SHP77 (cell line): ENCODE measurements at places on chromosomes 13 and 19.

DNA sequence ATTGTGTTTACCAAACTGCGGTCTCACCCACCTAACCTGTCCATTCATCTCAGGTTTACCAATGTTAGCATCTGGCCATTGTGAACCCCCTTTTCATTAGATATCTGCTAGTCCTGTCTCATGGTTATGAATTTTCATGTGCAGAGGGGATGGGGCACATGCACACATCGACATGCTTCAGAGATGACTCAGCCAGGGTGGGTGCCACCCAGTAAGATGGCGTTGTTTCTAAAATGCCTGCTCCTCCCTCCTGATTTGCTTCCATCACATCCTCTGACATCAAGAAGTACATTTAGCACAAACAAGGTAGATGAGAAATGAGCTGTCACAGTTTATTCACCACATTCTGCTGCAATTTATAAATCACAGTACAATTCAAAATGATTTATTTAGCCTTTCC is 51.3 kb downstream of the GPALPP1 start:
- no peak for DNase-seq

GRCh38 chr19:57719424-57719823 is 8.0 kb downstream of the ZNF671 start:
- DNase-seq, result no peak

GRCh38 chr19:1000095-1000494 is at the start of gene GRIN3B:
Gene GRIN3B, plus strand, starts transcription at chr19:1000419. Its CDS starts 19 bp downstream, at chr19:1000438.
- DNase-seq, result no peak

DNA sequence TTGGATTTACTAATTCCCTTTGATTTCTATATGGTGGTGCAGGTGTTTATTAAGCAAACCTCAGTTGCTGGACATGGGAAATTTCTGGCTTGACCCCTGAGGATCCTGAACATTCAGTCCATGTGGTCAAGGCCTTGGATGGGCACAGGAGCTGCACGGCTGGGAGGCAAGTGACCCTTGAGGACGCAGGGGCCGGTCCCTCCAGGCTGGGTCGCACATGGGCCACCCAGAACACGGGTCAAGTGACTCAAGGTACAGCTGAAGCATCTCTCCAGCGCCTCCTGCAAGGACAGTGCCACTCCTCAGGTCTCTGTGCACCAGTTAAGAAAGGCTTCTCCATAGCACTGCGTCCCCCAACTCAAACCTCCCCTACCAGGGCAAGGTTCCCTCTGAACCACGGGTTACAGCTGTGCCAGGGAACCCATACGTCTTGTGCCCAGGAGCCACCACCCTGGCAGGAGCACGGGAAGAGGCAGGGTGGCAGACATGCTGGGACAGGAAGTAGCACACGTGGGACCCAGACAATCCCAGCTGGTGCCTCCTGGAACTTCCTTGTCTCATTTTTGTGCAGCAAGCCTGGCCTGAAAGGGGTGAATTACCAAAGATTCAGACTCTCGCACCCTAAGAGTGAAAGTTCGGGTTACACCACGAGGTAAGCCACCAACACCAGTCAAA is 93.1 kb downstream of the SPACA7 start:
- DNase-seq, result no peak

DNA sequence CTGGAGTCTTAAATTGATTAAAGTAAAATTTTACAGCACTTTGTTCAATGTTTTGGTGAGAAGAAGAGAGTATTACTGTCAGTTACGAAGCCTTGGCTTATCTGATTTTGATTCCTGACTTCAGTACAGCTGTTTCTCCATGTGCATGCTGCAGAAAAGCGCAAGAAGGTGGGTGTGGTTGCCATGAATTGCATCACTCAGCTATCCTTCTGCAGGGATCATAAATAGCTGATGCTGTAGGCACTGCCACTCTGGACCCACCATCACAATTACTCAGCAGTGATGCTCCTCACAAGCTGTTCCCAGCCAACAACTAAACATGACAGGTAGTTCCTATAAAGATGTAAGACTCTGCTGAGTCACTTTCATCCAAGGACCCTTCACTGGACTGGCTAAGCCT is 321.2 kb downstream of the IRS2 start:
- DNase-seq, result no peak

DNA sequence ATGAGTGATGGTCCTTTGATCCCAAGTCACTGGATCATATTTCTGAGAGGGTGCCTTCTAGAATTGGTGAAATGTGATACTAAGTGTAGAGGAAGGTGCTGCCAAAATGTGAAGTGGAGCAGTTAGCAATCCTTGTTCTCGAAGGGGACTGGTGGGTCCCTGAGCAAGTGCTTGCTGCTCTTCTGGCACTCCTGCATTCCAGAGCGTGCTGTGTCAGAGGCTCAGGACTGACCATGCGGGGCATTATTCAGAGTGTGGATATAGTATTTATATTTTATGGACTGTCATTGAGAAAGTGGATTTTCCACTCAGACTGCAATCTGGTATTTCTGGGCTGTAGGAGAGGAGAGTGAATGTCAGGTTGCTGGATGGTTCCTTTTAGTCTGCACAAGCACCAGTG is 152.6 kb upstream of the KL start:
- no peak for DNase-seq

DNA sequence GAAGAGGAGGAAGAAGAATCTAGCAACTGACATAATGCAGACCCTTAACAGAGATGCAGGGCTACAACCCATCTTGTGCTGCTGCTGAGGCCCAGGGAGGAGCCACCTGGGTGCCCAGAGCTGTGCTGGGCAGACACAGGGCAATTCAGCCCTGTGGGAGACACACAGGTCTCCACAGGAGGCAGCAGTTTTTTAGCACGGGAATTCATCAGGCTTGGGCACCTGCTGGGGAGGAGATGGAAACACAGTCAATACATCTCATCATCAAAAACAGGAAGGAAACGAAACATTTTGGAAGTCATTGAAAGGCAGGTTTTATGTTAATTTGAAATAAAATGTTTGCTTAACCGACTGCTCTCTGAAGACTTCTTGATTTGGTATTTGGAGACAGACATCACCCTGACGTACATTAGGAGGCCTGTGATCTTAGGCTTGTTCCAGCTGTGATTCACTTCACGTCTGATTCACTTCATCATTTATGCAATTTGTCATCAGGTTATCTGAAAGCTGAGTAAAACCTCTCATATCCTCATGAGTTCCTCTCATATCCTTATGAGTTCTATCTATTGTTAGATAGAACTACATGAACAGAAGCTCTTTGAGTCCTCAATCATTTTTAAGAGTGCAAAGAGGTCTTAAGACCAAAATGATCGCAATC is 77.4 kb downstream of the CYSLTR2 start:
- no peak for DNase-seq

DNA sequence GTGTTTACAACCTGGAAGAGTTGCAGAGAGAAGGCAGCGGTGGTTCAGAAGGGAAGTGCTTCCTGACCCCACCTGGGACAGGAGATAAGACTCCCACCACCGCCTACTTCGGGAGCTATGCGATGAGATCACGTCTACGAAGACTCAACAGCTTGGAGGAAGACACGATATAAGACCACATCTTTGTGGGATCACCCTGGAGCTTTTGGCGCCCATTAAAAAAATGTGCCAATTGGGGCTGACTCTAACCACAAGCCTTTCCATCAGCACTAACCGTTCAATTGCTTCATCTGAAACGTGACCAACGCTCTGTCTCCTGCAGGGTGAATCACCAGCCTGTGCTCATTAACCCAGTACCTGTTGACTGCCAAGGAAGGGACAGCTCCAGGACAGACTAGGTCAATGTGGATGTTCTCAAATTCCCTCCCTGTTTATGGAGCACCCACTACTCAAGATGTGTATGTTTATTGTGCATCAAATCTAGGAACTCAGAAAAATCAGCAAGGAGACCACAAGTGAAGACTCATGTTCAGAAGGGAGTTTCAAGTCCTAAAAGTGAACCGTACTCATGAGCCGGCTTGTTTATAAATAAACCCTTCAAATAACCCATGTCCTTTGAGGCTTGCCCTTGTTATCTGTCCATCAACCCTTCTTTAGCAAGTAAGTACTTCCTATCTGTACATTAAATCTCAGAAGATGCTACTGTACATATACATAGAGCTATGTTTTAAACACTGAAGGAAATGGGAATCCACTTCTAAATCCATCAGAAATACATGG is 67.5 kb downstream of the LATS2 start:
- no peak for DNase-seq

DNA sequence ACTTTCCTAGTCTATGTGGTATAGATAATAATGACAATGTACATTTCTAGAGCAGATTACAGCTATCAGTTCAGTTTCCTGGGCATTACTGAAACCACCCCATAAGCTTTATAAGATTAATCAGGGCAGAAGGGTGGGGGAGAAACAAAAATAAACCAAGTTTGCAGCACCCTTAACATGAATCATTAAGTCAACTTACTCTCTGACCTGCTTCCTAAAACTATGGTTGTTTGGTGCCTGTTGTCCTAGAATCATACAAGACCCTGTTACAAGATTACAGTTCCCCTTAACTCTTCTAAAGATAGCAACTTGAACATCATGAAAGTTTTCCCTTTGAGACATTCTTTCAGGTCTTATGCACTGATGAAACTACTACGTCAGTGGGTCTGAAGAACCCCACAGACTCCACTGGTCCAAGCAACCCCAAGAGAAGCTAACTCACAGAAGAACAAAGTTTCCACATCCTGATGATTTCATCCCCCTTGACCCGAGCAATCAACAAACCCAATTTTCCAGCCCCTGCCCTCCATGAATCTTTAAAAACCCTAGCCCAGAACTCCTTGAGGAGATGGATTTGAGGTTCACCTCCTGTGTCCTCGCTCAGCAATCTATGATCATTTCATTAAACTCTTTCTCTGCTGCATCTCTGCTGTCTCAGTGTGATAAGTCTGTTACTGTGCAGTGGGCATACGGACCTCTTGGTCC is 336.5 kb downstream of the FOXO1 start:
- no peak for DNase-seq

- peak; percentile 81 for DNase-seq
Measured at GRCh38 chr13:83881917-83882605, at the start of gene SLITRK1. Gene SLITRK1, minus strand, starts transcription at chr13:83882474. Its CDS starts 967 bp downstream, at chr13:83881507.

DNA sequence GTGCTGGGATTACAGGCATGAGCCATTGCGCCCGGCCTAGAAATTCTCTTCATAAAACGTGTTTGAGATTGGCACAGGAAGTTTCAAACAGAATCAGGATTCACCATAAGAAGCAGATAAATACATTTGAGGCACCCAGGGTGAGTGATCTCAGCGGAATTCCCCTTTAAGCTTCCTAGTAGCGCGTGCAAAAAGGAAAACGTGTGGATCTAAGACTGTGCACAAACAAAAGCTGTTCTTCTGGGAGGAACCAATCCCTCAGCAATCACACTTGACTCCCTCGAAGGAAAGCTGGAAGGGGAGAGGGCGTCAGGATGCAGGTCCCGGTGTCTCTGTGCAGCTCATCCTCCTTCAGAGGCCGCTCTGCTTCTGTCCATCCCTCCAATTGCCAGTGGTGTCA is 15.5 kb downstream of the MCF2L start:
- DNase-seq, result no peak

GRCh38 chr13:110907951-110908898 is 6.6 kb downstream of the ANKRD10 start:
- DNase-seq, result no peak

GRCh38 chr13:101755228-101755887 is 302.9 kb downstream of the ITGBL1 start:
- no peak for DNase-seq

DNA sequence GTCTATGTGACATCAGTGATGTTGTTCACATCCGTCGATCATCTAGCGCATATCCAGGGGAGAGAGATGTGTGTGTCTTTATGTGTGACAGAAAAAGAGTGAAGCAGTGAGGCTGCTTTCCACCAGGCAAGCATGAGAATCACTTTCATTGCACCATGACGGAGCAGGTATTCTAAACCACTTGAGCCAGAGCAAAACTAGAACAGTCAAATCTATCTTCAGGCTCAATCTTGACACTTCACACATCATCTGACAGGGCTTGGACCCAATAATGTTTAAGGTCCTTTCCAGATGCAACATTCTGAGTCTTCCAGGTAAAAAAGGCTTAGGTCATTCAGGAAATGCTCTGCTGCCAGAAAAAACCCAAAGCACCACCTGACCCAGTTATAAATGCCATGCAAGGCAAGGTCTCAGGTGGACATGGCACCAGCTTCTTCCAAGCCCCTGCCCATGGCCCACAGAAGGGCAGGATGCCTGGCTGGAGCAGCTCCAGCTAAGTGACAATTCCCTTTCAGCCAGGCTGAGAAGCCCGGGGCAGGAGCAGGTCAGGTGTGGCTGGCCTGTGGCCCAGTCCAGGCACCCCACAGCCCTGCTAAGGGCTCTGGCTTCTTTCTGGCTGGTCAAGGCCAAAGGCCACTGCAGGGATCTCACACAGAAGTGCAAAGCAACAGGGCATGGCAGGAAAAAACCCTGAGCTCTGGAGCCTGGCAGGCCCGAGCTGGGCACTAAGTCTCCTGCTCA is 5.0 kb downstream of the ELAVL1 start:
- no peak for DNase-seq

GRCh38 chr19:5045956-5046338 is 77.0 kb downstream of the KDM4B start:
- peak; percentile 47 for DNase-seq

DNA sequence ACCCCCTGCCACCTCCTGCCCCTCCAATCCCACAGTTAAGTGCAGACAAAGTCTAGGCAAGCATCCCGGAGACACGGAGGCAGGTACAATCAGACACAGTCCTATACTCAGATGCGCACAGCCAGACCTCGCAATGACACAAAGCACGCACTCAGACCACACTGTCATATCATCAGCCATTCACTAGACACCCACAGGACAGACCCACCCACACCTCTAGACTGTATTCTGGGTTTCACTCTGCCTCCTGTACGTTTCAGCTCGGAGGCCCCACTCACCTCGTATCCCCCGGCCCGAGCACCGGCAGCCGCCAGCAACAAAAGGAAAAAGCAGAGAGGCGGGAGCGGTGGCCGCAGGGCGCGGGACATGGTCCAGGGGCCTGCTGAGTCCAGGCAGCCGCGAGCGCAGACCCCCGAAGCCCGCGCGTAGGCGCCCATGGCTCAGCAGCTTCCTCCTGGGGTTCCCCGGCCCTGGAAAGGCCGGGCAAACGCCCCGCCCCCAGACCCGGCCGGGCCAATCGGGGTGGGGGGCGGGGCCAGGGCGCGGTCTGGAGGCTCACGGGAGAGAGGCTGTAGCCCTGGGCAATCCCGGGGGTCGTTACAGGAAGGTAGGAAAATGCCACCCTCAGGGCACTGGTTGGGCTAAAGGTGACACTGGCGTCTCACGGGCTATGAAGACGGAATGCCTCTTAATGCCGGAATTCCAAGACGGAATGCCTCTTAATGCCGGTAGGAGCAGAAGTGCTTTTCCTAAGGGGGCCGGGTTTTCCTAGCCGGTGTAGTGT is at the start of the genes MAN2B1 and WDR83:
Gene MAN2B1 (minus strand): TSS at position 478 of the 784 bp plus-strand sequence. CDS start 41 bp downstream, at position 437.
Gene WDR83 (plus strand): TSS at position 543 of the 784 bp plus-strand sequence. CDS start 2,984 bp downstream, outside the sequence.
- DNase-seq, result peak; percentile 49

GRCh38 chr19:9139609-9140158 is 513 bp upstream of the ZNF317 start:
- DNase-seq, result no peak

DNA sequence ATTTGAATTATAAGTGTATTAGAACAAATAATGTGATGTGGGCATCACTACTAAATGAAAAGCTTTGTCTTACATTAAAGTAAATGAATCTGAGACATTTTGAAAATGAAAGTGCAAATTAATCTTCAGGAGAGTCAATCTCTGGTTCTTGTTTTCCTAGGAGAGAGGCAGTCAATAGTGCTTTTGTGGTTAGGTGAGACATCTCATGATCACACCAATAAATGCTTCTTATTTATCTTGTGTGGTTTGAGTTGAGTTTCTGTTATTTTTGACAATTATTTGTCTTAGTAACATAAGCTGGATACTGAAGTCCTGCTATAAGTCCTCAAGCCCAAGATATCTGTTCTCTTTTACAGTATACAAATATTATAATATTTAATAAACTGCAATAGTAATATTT is 1378.0 kb upstream of the PCDH9 start:
- no peak for DNase-seq
